ENCODE measurements at places on chromosomes 3 and 15.

GRCh38 chr3:193656445-193656844, 63.4 kb downstream of the OPA1 start:
- no peak for DNase-seq

DNA sequence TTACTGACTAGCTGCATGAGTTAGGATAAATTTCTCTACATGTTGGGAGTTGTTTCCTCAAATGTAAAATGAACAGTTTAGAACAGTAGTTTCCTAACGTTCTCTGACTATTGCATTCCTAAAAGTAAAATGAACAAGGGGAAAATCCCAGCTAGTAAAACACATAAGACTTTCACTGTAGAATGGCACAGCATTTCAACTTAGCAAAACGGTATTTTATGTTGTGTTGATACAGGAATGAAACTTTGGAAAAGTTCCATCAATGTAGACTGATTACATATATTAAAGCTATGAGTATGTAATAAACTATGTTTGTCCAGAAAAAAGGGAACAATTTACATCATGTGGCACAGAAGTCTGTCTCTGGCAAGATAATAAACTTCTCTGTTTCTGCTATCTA, 297.4 kb upstream of the EPHA3 start:
- DNase-seq: no peak

- no peak for DNase-seq
These were observed 52.0 kb upstream of the TRPM1 start for GRCh38 chr15:31153531-31153930.

GRCh38 chr3:71255498-71255897, 328.0 kb downstream of the FOXP1 start:
- no peak for DNase-seq

- no peak for DNase-seq
These were observed 96.3 kb upstream of the SLC2A2 start for GRCh38 chr3:171122861-171123260.

DNA sequence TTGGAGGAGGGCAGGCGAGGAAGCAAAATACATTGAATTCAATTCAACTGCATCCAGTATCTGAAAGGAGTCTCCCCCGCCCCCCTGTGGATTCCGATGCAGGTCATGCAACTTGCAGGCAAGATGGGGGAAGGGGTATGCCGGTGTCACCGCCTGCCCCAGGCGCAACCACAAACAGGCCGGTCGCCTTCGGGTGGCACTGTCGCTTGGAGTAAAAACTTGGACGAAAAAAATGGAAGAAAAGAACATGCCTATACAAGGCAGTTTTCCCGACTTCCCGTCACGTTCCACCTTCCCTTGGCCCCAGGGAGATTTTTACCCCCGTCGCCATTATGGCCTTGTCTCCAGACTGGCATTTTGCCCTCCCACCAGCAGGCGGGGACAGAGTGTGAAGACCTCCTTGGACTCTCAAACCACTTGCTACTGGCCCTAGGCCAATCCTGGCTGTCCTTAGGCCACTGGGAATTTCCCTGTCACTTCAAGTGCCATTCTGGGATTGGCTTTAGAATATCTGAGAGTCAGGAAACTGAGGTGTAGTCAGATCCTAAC, 1.6 kb upstream of the NTRK3 start:
- DNase-seq: no peak

GRCh38 chr3:12345584-12346494, 57.0 kb downstream of the PPARG start:
- DNase-seq: no peak

DNA sequence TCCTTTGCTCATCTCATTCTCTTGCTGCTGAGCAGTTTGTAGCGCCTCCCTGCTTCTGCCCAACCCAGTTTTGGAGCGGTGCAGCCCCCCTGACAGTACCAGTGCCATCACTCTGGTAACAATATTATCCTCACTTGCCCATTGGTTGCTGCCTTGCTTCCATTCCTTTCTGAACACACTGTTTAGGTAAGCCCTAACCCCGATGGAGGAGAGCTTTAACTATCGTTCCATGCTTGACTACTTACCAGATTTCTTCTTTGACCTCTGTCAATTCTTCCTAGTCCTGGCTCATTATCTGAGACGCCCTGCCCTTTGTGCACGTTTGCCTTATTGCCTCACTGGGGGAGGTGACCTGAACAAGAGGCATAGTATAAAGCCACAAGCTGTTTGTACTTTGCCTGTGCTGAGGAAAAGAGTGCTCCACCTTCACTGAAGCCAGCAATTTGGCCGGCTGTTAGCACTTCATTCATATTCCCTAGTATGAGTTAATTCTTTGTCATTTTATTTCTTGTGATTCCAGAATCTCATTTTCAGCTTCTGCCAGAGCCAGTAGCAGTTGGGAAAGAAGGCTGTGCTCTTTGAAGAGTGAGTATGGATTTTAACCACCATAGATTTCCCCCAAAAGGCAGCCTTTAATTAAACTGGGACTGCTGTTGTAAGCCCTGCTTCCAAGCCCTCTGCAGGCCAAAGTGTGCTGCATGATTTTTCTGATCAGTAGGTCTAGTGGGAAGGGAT, 11.9 kb downstream of the ABHD6 start:
- no peak for DNase-seq

DNA sequence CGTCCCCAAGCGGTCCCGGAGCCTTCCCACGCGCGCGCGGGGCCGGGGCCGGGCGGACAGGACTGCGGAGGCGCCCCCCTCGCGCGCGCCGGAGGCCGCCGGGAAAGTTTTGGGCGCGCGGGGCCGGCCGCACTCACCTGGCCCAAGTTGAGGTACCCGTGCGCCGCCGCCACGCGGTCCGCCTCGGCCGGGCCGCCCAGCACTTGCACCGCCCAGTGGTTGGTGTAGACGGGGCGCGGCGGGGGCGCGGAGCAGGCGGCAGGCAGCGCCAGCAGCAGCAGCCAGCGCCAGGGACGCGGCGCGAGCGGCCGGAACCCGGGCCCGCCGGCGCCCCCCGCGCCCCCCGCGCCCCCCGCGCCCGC, 289 bp downstream of the PCSK6 start:
- no peak for DNase-seq

DNA sequence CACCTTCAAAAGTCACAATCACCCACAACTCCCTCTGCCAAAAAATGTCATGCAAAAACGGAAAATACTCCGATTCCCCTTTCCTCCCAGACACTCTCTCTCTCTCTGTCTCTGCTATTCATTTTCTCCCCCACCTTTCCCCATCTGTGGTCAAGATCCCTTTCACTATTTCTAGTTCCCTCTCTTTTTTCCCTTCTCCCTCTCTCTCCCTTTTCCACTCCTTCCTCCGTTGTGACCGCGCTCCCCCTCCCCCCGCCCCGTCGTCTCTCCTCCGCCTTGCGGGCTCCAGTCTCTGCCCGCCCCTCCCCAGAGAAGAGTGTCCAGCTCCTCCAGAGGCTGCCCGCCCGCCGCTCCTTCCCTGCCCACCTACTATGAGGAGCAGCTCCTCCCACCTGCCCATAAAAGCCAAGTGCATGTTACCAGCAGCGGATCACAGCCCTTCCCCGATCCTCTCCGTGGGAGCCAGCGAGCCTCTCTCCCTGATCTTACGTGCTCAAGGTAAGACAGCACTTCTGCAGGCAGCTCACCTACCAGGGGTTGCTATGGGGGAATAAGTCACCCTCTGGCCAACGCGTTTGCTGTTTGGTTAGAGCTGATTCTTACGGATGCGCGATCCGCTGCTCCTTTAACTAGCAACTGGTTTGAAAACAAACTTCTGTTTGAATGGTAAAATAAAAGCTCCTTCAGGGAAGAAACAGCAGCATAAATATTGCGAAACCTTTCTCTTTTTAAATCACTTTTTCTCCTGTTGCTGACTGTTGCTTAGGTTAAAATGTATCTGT, at the start of gene COL8A1:
COL8A1 (plus strand) TSS at position 428 of the 782 bp plus-strand sequence. CDS start 152,089 bp downstream, outside the sequence.
- DNase-seq: no peak

- DNase-seq: no peak
These were observed 36.3 kb upstream of the FAM107A start for GRCh38 chr3:58613236-58614132.

Measured in stimulated activated CD8-positive, alpha-beta memory T cell treated with anti-CD3 and anti-CD28 coated beads, Interleukin-7, amount 100 ng/mL, for 1 hour (primary cell).